H4 (cell line): ENCODE measurements at places on chromosomes 5 and 9. TPM values are rescaled to one million over a fixed set of nuclear protein-coding genes. Genes with fewer than 3 reads are reported as not detected.

DMGDH gene
- 0.37 TPM in 1 of 2 replicates, not detected in the other for total RNA-seq

- DNase-seq: no peak
Observed at GRCh38 chr5:32135086-32135485, 39.0 kb downstream of the GOLPH3 start.

SPINK6 gene
- total RNA-seq: not detected in 2 replicates

MAMDC2 gene
- not detected in 2 replicates for total RNA-seq

SCGB3A2 gene
- not detected in 2 replicates for total RNA-seq

DNA sequence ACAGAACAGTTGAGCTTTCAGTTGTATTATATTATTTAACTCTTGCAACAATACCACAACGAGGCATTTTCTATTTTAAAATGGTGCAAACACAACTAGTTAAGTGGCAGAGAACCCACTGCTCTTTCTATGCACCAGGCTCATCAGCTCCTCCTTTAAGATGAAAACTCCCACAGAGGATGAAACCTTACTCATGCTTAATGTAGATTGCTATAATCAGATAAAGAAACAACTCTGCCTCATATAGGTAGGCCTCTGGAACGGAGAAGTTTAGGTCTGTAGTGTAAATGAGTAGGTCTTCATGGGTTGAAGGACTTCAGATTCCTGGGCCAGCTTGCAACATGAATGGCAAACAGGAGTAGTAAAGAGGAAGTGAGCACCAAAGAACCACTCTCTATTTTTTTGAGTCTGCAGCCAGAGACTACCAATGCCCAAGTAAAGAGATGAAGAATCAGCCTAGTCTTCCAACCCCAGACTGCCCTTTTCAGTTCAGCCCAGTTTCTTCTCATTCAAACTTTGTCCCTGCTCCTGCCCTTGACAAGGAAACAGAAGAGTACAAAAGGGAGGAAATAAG is 33.9 kb downstream of the HACD4 start:
- DNase-seq: no peak

PHPT1 gene
- total RNA-seq: 100 and 119 TPM in 2 replicates

DNA sequence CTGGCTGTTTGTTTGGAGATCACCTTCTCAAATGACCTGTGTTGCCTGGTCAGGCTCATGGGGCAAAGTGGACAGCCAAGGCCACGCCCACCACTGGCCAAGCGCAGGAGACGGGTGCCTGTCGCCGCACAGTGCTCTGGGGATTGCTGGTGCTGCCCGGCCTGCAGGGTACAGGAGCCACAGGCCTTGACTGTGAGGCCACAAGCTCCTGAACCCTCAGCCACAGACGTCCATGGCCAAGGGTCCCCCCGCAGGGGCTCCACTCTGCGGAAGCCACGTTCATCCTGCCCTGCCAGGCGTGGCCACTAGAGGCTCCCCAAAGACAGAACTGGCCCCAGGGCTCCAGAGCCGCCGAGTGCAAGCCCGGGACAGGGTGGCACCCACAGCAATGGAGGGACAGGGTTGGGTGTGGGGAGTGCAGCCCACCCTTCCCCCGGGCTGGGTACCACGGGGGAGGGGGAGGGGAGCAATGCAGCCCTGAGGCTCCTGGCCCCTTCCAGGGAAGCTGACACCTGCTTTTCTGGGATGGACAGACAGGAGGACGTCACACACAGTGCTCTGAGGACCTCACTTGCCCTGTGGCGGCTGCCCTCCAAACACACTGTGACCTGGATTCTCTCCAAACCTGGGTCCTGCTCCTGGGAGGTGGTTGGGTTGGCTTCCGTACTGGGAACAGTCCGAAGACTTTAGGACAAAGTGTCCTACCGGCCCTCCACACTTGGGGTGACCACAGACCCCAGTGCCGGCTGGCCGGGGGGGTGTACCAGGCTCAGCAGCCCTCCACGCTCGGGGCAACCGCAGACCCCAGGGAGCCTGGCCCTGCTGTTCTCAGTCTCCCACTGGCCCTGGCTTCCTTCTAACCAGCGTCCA is 21.5 kb downstream of the TPPP start:
- peak; percentile 56 for DNase-seq

GRCh38 chr9:116280529-116280928 is 126.9 kb downstream of the PAPPA start:
- DNase-seq: peak; percentile 40

FRMPD1 gene
- not detected in 2 replicates for total RNA-seq

PCDHA12 gene
- total RNA-seq: 0.21 and 0.60 TPM in 2 replicates

DNA sequence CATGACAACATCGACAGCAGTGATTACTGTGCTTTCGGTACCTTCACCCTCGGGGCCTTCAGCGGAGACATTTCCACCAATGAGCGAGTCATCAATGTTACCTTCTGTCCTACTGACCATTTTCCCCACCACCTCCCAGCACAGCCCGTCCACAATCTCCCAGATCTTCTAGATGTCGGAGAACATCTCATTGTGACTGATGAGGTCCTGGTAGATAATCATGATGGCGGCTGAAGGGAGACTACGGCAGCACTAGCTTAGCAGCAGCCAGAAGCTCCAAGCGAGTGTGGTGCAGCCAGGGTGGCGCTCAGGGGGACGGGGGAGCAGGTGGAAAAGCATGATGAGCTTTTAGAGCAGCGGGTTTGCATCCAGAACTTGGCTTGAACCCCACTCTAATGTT is 379.0 kb downstream of the TLR4 start:
- DNase-seq: no peak

- DNase-seq: no peak
Observed at GRCh38 chr5:89950234-89950633, 459.3 kb downstream of the CETN3 start.

- DNase-seq: peak; percentile 19
Observed at GRCh38 chr5:67971223-67971830, 244.2 kb upstream of the PIK3R1 start.

C5orf58 gene
- total RNA-seq: not detected in 2 replicates

DNA sequence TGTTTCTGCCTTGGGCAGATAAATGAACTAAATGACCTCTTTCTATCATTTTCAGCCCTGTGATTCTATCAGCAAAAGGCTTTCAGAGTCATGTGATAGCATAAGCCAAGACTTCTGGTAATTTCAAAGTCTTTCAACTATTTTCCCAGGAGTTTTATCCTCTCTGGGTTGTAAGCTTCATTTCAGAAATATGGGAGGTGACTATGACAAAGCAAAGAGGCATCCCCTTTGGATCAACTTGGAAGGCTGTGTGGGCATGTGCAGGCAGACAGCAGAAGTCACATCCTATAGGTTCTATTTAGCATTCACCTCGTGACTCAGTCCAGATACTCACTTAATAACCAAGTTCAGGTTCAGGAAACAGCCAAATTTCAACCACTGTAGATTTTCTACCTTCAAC is 149.0 kb upstream of the FST start:
- no peak for DNase-seq

CCDC180 gene
- 0.14 TPM in 1 of 2 replicates, not detected in the other for total RNA-seq

DNA sequence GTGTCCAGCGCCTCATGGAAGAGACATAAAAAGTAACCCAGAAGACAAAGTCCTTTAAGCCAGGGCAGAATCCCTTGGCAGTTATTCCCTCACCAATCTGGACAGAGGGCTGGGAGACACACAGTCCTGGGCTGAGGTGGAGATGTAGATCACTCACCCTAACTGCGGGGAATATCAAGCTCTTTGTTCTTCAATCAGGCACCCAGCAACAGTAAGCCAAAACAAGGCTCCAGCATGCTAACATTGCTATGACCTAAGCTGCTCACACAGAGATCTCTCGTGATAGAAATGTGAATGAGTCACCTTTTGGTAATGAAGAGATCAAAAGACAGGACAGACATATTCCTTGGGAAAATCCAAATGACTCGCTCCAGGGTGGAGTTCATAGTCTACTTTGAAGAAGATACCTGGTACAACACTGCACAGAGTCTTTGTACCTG is 101.3 kb downstream of the FBN2 start:
- DNase-seq: peak; percentile 47

DNA sequence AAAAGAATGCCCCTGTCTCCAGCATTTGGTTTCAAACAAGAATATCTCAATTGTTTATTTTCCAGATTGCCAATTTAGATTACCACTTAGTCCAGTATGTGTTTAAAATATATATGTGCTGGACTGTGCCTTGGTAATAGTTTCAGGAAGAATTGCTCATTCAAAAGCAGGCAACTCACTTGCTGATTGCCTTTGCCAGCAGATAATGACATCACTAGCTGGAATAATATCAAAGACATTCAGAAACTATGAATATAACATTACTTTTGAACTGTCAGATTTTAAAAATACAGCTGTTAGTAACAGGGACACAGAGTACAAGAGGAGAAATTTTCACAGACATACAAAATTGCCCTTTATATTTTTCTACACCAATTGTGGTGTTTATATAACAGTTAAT is 96.0 kb upstream of the ITGA2 start:
- DNase-seq: no peak

DNA sequence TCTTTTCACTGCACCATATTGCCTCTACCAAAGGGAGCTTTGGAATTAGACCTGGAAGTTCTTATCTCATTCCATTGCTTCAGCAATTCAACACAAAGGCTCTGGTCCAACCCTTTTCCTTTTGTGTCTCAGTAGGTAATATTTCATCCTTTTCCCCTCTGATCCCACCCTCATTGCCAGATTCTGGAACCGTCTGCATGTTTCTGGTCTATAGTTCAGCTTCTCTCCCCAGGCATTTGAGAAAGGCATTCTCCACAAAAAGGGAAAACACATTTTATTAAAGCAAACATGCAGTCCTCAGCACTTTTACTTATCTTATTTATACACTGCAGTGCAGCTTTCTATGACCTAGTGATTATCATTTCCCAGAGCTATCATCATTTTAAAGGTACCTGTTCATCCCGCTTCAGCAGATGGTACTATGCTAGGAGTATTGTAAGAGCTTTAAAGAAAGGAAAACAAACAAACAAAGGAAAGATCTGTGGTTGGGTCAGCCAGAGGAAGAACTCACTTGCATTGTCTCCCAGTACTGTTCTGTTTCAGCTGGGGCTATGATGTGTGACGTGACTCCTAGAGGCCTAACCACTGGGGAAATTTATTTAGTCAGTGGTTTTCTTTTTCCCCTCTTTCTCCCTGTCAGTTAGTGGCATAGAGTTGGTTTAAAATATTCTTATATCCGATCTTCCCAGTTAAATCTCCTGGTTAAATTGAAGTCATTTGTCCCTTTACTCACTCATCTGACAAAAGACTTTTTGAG is 269.2 kb downstream of the TMEM38B start:
- no peak for DNase-seq
